ENCODE measurements at places on chromosomes 13 and 19. TPM values are rescaled to one million over a fixed set of nuclear protein-coding genes. Genes with fewer than 3 reads are reported as not detected.

NOVA2 gene
- 19.7 TPM for total RNA-seq

IQCN gene
- 0.49 TPM for total RNA-seq

ZNF536 gene
- total RNA-seq, result 18.2 TPM

WDR88 gene
- not detected for total RNA-seq

GSX1 gene
- total RNA-seq, result under 0.01 TPM

ZSCAN5C gene
- total RNA-seq, result not detected

Measured in temporal lobe (tissue), 4 donors.